ENCODE measurements at places on chromosomes 6 and 20.

GRCh38 chr6:3159805-3160781, 2.7 kb upstream of the TUBB2A start:
- peak; percentile 59 for DNase-seq

GRCh38 chr6:3912361-3913076, 63.3 kb downstream of the FAM50B start:
- DNase-seq: no peak

DNA sequence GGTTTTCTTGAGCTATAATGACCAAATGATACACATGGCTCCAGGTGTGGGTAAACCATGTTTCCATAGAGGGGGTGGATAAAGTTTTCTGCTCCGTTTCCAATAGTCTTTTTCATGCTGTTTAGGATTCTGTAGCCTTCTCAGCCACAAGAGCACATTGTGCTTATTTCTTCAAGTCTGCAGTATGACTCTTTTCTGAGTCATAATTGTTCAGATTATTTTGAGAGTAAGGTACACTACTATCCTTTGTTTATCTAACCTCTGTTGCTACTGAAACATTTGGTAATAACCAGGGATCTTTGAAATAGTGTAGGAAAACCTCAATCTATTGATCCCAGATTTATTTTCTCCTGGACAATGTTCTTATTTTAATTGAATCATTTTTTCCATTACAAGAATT, 247.9 kb upstream of the BMP2 start:
- DNase-seq: no peak

DNA sequence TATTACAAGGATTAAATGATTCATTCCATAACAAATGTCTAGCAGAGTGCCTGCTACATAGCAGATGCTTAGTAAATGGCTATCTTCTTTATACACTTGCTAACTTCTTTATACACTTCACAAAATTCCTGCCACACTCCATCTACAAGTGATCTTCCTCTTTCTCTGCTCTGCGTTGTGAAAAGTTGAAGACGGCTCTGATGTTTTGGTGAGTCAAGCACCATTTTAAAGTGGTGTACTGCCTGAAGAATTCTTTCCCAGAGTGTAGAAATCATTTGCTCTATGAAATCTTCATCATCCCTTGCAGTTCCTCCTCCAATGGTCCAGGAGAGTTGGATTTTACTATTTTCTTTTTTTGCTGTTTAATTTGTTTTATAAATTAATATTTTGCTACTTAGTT, 74.9 kb downstream of the TNFAIP3 start:
- no peak for DNase-seq

DNA sequence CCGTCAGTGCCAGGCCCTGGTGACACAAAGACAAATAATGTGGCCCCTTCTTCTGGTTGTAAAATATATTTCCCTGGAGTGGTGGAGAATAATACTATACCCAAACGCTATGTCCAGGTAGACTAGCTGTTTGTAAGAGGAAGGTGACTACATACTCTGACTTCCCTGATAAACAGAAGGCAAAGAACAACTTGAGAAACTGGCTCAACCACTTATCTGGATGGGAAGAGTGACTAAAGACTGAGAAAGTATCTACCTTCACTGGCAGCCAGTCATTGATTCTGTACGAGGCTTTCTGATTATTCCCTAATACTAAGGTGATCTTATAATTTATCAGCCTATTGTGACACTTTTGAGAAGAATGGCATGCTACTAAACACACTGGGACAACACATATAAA, 569.7 kb downstream of the EPHA7 start:
- DNase-seq: no peak

GRCh38 chr20:33655164-33655563, 7.0 kb upstream of the C20orf144 start:
- no peak for DNase-seq

DNA sequence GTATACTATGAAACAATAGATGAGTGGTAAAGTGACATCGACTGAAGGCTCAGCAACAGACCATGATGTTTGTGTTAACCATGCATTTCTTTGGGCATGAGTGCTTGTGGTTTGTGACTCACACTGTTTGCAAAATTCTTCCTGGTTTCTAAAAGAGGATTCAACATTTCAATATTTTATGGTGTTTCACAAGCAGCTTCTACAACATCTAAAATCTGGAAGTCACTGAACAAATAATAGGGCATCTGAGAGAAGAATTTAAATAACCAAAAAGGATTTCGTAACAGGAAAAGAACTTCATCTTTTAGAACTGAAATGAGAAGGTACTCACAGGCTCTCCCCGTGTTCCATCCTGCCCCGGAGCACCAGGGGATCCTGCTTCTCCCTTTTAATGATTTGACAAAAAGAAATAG, 146.2 kb downstream of the COL21A1 start:
- DNase-seq: no peak

DNA sequence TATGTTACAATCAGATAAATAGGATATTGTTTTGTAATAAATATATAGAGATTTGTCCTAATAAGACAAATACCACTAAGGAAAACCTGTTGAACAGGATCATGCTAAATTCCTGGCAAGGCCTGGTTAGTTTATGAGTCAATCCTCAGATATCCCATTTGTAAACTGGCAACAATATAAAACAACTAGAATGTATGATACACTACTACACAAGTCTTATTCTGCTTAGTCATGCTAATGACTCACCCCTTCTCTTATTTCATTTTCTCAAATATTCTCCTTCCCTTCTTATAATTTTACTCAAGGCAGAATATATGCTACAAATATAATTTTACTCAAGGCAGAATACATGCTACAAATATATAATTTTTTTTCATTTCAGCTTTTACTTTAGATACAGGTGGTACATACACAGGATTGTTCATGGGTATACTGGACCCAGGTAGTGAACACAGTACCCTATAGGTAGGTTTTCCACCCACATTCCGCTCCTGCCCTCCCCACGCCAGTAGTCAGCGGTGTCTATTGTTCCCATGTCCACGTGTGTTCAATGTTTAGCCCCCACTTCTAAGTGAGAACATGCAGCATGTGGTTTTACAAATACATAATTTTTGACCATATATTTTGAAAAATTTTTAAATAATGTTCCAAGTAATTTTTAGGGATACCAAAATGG, 6.3 kb downstream of the OSER1 start:
- DNase-seq: no peak
